Stimulated activated CD4-positive, alpha-beta T cell treated with anti-CD3 and anti-CD28 coated beads, Interleukin-1b, Interleukin-23, amount 100 ng/mL, for 1 hour (primary cell): ENCODE measurements at places on chromosomes 5 and 9.

DNA sequence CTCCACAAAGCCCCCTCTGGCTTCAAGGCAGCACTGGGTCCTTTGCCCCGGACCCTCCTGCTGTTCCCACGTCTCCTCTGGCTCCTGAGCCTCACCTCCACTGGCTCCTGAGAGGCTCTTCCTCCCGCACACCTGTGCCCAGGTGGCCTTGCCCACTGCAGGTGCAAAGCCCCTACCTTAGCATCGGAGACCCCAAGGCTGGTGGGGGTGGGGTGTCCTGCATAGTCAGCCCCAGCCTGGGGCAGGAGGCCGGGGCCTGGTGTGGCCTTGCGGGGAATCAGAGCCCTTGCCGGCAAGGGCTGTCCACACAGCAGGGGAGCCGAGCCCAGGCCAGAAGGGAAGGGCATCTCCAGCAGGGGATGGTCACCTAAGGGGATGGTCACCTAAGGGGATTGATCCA is 41.3 kb upstream of the CEP72 start:
- no peak for DNase-seq

DNA sequence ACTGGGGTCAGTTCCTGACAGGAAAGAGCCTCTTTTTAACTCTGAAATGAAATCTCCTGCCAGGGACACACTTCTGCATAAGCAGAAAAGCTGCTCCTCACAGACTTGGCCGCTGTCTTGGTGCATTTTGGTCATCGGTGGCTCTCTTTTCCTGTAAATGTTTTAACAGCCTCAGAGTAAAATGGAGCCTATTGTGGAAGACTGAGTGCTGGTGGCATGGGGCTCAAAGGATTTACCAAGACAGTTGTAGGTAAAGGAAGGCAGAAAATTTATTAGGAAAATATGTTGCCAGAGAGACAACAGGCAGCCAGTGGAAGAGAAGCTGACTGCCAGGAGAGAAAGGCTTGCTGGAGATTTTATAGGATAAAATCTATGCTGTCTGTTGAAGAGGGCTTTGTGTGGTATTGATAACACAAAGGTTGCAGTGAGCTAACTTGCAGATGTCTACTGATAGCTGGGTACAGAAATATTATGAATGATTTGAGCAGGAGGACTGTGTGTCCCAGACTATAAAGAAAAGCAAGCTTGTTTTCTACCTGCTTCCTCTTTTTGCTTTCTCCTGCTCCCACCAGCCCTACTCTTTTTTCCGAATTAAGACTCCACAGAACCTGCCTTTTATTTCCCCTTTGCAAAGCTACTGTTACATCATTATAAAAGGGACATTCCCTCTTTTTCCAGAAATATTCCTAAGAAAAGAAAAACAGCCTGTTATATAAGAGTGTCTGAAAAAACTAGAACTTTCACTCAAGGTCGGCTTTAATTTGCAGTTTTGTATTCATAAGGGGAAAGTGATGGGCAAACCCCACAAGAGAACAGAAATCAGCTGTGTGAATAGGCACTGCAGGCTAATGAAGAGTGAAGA is 27.9 kb upstream of the IFNA14 start:
- DNase-seq, result no peak

GRCh38 chr9:134371731-134372130 is 45.5 kb downstream of the RXRA start:
- no peak for DNase-seq

GRCh38 chr5:178241688-178242231 is 9.2 kb upstream of the PHYKPL start:
- DNase-seq, result no peak

GRCh38 chr5:156678484-156678883 is 171.6 kb upstream of the PPP1R2B start:
- DNase-seq, result no peak

GRCh38 chr9:99345942-99346341 is 123.9 kb downstream of the SEC61B start:
- DNase-seq, result no peak

DNA sequence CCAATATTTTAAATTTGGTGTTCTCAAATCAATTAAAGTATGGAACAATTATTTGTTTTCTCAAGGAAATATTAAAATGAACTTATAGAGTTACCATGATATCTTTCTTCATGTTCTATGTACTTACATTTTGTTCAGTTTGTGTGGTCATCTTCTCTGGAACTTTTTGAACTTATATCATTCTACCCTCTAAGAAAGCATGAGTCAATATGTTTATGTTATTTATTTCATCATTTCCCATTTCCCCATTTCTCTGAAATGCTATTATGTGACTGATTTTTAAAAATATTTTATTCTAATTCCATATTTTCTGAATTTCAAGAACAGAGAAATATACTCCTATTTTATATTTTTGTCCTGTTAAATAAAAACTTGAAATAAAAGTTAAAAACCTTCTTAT is 123.5 kb upstream of the ACOT12 start:
- DNase-seq, result no peak

- DNase-seq, result no peak
Measured at GRCh38 chr9:112869041-112869529, 21.6 kb downstream of the SLC46A2 start.

- no peak for DNase-seq
Measured at GRCh38 chr9:111919875-111920274, 23.3 kb downstream of the UGCG start.

GRCh38 chr5:32044939-32045338 is 129.2 kb downstream of the GOLPH3 start:
- no peak for DNase-seq

DNA sequence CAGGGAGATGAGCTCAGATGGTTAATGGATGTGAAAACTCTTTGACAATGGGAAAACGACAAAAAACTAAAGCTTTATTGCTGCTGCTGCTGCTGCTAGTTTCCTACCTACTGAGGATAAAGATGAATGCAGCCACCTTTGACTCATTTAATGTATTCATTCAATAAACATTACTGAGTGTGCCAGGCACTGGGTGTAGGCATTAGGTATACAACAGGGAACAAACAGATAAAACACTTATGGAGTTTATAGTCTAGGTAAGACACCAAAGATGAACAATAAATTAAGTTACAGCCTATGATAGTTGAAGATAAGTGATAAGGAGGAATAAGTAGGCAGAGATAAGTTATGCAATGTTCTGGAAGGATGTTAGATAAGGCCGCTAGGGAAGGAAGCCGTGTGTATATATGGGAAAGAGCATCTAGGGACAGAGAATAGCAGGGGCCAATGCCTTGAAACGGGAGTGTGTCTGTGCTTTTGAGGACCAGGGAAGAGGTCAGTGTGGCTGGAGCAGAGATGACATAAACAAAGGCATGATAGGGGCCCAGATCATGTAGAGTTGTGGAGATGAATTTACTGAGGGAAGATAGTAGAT is 477.6 kb downstream of the NTRK2 start:
- no peak for DNase-seq

DNA sequence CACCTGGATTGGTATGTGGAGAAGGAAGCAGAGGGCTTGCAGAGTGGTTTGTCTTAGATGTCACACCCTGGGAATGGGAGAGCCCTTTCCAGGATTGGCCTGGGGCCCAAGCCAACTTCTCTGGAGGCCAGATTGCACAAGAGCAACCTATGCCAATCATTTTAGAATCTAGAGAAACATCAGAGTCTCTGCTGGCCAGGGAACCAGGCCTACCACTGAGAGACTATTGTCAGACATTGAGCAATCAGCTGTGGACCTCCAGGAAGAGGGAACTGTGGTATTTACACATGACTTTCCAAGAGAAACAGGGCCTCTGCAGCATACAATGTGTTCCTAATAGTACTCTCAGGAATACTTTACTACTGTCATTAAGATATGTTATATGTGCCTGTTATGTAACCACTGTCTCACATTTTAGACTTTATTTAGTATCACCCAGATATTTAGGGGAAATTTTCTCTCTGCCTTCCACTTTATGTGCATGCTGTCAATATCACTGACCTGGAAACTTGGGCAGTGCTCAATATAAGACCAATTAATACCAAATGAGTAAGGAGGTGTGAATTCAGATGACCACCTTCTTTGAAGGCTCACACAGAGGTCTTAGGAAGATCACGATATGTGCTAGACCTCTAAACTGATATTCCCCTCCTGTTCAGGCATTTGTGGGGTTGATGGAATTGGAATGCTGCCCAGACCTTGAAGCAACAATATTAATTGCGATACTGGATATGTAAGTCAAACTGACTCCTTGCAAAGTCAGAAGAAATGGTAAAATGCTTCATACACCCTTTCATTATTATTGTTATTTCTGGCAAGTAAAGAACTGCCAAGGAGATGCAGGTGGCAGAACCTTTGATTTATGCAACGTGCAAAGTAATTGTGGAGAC is 20.5 kb upstream of the CCL28 start:
- DNase-seq, result no peak

- DNase-seq, result no peak
Measured at GRCh38 chr9:92446536-92446935, 22.3 kb upstream of the OMD start.

DNA sequence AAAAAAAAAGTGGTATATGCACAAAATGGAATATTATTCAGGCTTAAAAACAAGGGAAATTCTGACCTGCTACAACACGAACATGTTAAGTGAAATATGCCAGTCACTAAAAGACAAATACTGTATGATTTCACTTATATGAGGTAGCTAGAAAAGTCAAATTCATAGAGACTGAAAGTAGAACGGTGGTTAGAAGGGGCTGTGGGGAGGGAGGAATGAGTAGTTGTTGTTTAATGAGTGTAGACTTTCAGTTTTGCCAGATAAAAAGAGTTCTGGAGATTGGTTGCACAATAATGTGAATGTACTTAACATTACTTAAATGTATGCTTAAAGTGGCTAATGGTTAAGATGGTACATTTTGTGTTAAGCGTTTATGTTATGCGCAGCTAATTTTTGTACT is 79.5 kb upstream of the IL12B start:
- no peak for DNase-seq

GRCh38 chr5:135204151-135204600 is 170.1 kb upstream of the PITX1 start:
- no peak for DNase-seq
